ENCODE measurements at places on chromosomes 7 and 10.

- DNase-seq: no peak
Observed at GRCh38 chr10:48266528-48266927, 8.0 kb downstream of the FRMPD2 start.

DNA sequence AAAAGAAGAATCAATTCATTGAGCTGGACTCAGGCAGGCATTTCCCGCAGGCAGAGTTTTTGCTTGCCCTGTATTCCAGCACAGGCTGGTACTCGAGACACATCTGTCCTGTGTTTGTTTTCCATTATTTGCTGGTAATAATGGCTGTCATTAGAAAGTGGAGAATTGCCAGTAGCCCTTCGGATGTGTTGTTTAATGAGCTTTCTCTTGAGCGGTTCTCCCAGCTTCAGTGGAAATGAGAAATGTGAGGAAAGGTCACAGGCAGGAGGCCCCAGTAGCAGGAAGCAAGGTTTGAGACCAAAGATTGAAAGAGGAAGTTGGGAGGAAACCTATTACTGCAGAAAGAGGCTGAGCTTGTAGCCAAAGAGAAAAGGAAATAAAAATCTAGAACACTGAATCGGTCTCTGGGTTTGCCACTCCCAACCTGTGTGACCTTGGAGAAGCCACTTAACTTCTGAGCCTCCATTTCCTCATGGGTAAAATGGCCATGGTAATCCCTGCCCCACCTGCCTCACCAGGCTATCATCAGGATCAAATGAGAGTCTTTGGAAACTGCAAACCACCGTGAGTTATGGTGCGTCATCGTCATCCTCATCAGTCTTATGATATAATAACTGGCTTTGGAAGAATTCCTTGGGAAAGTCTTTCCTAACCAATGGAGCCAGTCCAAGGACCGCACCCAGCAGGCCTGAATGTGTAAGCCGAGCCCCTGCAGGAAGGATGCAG is 67.7 kb downstream of the TACR2 start:
- DNase-seq: peak; percentile 92

DNA sequence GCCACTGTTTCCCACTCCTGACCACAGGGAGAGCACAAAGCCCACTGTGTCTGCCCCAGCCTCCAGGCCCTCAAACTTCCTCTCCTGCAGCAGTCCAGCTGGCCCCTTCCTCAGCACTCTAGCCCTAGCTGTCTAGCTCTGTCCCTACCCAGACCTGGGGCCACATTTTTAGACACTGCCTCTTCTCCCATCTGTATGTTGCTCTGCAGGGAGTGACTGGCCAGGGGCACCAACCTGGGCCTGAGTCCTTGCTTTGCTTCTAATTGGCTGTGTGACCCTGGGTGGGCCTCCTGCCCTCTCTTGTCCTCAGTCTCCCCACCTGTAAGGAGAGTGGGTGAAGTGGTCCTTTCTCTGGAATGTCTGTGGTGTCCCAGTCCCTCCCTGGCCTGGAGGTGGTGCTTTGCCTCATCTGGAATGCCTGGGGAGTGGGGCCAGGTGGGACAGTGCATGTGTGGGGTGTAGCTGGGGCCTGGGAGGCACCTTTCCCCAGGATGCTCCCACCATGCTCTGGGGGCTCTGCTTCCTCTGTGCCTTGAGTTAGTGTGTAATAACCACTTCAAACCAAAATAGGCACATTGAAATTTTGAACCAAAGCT is 25.1 kb downstream of the AQP1 start:
- no peak for DNase-seq

GRCh38 chr7:79118143-79118542 is 335.3 kb downstream of the MAGI2 start:
- DNase-seq: no peak

GRCh38 chr10:94645285-94645684 is 38.2 kb upstream of the CYP2C18 start:
- DNase-seq: no peak

GRCh38 chr10:105681051-105681450 is 1040.0 kb downstream of the SORCS3 start:
- DNase-seq: no peak

DNA sequence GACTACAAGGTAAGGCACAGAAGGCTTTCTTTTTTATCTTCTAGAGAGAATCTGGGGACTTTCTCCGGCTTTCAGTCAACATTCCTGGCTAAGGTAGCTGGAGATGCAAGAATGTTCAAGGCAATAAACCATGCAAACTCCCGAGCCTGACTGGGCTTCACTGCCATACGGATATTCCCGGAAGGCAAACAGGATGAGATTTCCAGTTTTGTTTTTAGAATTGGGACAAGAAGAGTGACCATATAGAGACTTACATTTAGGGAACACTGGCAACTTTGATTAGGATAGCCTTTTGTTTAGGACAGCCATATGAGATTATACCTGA is 269 bp downstream of the CALD1 start:
- no peak for DNase-seq

- peak; percentile 14 for DNase-seq
Observed at GRCh38 chr10:119755446-119755845, 29.6 kb downstream of the INPP5F start.

- DNase-seq: no peak
Observed at GRCh38 chr10:92702301-92702916, 12.7 kb downstream of the HHEX start.

DNA sequence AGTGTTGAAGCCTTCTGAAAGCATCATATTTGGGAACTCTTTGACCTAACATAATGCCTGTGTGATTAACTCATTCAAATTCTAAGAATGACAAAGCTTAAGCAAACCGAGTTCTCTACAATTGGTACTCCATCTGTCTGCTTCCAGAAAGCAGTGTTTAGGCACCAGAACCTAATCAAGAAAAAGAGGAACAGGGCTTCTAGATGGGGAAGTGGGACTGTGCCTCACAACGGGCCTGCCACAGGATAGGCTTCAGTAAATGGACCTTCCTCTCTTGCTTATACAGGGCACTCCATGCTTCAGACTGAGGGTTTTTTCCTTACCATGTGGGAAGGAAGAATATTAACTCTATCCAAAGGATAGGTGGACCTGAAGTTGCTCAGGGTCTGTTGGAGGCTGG is 808.1 kb downstream of the XPNPEP1 start:
- no peak for DNase-seq

- no peak for DNase-seq
Observed at GRCh38 chr10:21043044-21043443, 145.9 kb upstream of the NEBL start.

GRCh38 chr10:14397066-14397465 is 66.3 kb upstream of the FRMD4A start:
- peak; percentile 99 for DNase-seq

DNA sequence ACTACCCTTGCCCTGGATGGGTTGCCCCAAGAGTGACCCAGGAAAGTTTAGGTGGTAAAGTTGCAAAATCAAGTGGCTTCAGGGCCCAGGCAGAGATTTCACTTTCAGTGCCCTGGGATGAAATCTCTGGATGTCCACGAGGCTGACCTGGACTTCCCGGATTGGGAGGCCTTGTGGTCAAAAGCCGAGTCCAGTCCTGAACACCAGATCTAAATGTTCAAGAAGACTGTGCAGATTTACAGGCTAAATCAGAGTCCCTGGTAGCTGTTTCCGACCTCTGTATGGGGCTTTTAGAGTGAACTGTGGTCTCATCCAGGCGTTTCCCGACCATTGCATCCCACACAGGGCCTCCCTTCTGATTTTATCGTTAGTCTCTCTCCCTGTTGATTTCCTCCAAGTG is 95.3 kb downstream of the WDR11 start:
- no peak for DNase-seq

- peak; percentile 53 for DNase-seq
Observed at GRCh38 chr10:102229810-102230263, 3.7 kb downstream of the ELOVL3 start.

GRCh38 chr10:20247891-20248708 is 431.9 kb downstream of the PLXDC2 start:
- no peak for DNase-seq

- no peak for DNase-seq
Observed at GRCh38 chr10:114681542-114681941, 23.5 kb upstream of the ABLIM1 start.

GRCh38 chr7:157664034-157664433 is 327.2 kb downstream of the DNAJB6 start:
- DNase-seq: no peak

DNA sequence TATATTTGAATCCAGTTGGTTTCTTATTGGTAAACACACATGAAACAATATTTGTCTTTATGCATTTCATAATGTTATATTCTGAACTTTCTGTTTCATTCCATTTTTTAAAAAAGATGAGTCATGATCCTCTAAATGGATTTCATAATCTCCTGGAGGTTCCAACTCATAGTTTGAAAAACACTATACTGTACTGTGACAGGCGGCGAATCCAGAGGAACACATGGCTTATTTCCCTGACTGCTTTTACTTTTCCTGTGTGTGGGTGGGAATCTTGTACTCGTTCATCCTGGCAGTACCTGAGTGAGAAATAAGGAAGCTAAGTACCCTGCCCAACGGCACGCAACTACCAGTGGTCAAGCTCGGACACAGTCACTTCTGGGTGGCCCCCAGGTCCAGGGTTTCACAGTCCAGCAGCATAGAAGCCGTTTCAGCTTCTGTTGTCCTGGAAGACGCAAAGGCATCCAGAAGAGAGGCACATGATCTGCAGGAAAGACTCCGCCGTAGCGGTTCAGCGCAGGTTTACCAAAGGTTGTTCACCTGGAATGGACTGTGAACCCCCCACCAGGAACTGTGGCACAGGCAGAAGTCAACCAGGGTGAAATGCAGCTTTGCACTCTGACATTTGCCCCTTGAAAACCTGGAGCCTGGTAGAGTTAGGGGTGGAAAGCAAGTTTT is 117.7 kb downstream of the CCNY start:
- peak; percentile 54 for DNase-seq

GRCh38 chr7:2553831-2554581 is 1.3 kb downstream of the BRAT1 start:
- no peak for DNase-seq

- DNase-seq: peak; percentile 93
Observed at GRCh38 chr7:55325371-55325792, 39.8 kb upstream of the LANCL2 start.

DNA sequence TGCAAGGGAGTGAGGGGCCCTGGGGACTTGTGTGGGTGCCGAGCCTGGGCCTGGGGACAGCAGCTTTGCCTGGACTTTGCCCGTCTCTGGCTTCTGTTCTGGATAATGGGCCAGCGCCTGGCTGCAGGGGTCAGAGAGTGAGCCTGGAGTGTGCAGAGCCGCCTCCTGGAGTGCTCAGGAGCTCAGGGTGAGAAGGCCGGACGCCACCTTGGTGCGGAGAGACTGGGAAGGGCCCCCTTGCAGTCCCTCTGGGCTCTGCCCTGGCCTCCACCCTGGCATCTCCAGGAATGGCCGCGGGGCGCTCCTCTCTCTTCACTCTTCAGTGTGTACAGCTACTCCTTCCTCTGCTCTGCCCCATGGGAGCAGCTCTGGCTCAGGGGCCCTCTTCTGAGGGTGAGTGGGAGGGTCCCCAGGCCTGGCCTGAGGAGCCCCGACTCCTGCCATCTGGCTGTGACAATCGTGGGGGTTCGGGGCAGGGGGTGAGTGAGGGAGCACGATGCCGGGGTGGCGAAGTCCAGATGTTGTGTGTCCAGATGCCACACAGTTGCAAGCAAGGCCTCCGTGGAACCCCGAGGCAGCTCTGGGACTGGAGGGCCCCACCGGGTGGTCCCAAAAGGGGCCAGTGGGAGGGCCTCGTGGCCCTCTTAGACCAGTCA is 187.1 kb downstream of the DNAJB6 start:
- no peak for DNase-seq

DNA sequence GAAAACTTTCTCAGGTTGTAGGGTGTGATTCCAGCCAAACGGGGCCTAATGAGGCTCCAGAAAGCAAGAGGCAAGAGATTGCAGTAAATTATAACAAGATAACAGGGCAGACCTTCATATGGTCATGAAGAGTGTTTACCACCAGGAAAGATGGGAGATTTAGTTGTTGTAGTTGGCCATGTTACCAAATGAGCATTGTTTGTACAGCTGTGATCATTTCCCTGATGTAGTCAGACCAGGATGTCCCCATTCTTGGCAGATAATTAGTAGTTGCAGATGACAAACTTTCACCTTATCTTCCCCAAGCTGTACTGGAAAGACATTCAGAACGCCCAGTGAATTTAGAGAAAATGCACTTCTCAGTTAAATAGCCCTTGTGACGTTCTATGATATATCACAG is 630.8 kb downstream of the ANKRD7 start:
- DNase-seq: no peak

DNA sequence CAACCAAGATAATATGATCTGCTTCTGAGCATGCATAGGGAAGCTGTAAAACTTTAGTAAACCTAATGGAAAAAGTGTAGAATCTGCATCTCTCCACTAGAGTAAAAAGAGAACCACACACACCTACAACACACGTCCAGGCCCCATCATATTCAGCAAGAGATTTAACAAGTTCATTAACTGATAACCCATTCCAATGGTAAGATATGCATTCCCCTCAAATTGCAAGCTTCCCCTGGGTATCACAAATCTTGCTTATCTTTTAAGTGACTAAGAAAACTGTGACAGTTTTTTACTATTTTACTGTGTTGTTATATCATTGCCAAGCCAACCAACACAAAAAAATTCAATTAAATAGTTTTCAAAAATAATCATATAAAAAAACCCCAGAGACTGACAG is 8.0 kb downstream of the DPY19L1 start:
- DNase-seq: no peak

- no peak for DNase-seq
Observed at GRCh38 chr10:70523057-70523456, 44.5 kb downstream of the PALD1 start.

DNA sequence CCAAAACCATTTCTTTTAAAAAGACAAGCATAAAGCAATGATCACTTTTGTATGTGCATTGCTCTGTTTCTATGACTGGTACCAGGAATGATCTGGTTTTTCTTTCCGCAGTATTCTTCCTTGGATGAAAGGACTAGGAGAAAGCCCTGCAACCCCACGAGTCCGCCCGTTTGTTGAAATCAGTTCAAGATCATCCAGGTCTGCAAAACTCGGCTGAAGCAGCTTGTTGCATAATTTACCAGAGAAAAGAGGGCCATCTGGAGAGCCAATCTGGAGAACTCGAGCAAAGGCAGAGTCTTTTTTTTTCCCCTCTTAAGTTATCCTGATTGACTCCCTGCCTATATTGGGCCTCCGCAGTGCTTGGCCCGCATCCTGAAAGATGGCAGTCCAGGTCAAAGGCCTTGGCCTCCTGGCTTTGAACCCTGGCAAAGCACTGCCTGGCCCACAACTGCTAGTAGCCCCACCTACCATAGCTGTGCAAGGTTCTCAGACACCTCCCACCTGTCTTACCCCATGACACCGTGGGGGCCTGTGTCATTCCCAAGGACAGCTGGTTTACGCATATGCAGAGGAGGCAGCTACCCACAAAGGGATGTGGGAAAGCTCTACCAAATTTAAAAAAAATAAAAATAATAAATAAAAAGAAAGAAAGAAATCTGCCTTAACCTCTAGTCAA is 572.2 kb downstream of the INHBA start:
- no peak for DNase-seq

All from fibroblast of gingiva (primary cell).